ENCODE measurements at places on chromosomes 16 and 17.

DNA sequence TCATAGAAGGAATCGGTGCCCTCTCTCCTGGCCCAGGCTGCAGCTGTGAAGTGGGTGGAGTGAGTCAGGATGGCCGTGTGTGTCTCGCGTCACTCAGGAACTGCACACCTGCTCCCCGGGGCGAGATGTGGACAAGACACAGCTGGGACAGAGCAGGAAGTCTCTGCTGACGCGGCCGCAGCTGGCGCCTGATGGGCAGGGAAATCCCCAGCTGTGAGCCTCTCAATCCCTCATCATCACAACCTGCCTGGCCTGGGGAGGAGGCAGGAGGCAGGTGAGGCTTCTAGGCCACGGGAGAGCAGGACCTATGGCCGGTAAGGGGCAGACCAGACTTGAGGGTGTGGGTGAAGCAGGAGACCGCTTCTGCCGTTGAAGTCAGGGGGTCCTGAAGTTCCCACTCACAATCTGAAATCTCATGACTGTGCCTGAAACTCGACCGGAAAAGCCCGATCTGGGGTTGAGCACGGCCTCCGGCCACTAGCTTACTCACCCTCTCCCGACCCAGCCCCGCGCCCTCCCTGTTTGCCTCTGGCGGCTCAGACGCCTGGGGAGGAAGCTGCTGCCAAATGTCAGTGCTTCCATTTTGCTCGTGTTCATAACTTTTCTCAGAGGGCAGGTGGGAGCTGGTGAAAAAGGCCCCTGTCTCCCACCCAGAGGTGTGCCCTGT is 1.1 kb upstream of the TRPV3 start:
- no peak for DNase-seq

- no peak for DNase-seq
These were observed 20.2 kb downstream of the SNN start for GRCh38 chr16:11688520-11688886.

DNA sequence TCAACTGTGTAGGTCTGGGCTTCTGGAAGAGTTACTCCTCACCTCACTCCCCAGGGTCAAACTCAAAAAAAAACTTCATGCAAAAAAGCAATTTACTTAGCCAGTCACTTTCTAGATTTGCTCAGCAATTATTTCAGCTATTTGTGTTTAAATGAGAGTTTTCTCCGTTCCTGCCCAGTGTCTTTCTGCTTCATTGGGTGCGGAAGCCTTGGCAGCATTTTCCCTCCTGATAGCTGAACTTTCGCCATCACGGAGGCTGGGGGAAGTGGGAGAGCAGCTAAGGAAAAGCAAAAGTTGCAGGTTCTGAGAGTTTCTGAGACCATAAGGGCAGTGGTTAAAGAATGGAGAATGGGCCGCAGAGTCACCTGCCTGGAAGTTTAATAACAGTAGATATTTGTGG is 287.1 kb upstream of the DYNLRB2 start:
- DNase-seq, result no peak

DNA sequence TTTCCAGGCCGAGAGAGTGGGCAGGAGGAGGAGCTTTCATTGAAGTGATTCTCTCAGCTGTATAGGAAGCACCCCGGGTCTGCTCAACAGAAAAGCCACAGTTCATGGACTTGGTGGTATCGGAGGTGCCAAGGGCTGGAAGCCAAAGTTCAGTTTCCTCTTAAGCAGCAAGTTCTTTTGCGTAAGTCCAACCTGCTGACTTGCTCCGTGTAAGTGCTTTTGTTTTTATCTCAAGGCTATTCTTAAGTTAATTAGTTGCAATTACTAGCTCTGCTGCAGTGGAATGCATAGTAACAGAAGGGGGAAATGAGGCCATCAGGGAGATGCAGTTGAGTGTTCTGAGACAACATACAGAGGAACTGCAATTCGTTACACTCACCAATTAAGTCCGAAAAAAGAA is 44.6 kb downstream of the SMIM36 start:
- no peak for DNase-seq

- DNase-seq, result no peak
These were observed 12.4 kb upstream of the CCR7 start for GRCh38 chr17:40577611-40578065.

DNA sequence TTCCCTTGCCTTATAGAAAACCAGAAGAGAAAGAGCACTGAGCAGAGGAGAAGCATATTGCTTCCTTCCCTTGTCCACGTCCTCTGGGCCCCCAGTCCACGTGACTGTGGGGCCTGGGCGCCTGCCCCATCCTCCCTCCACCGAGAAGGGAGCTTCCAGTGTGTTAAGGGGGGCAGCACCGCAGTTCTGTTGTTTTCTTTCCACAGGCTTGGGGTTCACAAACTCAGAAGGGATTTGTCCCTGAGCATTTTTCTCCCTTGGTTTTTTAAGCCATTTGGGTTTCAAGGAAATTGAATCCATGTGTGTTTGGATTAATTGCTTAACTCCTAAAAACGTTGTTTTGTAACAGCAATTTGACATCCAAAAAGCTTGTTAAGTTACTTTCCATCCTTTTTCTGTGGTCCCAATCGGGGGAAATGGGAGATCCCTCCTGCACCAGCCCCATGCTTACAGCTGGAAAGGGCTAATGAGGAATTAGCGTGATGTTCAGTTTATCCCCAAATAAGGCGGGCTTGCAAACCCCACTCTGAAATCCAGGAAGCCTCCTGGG is 347.5 kb upstream of the TNRC6C start:
- DNase-seq, result no peak
